Fibroblast of skin of scalp (primary cell): ENCODE measurements at places on chromosomes 7 and 10.
A peak's percentile ranks its signal among the peaks of the same experiment; 100 is the strongest.

DNA sequence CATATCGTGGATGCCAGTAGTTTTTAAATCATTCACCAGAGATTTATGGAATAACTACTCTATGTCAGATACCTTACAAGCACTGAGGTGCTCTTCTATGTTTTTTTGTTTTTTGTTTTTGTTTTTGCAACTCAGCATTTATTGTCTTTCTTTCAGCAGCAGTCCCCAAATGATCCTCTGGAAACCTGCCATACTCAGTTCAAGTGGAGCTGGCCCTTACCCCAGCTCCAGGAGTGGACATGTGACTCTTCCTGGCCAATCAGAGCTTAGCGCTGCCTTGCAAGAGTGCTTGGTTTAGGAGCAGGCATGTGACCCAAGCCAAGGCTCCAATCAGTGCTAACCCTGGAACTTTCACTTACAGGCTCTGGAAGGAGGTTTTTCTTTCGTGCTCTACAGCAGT lies 356.6 kb upstream of the ZMIZ1 start:
- no peak for DNase-seq

DNA sequence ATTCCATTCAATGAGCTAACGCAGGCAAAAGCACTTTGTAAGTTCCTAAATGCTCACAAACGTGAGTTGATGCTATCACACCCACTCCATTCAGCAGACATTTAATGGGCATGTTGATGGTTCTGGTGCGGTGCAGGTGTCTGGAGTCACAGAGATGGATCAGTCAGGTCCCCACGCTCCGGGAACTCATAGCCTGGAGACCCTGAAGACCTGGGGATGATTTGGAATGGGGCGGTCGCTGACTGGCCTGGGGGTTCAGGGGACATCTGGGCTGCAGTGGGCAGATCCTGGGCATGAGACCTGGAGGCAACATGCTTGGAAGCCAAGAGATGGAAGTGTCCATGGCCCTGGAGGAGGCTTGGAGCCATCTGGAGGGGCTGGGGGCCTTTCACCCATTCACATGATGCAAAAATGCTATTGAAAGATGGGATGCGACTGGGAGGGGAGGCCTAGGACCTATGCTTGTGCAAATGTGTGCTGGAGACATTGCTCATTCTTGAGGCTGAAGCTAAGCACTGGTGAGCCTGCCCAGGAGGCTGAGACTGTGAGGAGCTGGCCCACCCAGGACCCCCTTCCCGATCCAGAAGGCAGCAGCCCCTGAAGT lies 522.6 kb downstream of the GLRX3 start:
- DNase-seq: no peak

DNA sequence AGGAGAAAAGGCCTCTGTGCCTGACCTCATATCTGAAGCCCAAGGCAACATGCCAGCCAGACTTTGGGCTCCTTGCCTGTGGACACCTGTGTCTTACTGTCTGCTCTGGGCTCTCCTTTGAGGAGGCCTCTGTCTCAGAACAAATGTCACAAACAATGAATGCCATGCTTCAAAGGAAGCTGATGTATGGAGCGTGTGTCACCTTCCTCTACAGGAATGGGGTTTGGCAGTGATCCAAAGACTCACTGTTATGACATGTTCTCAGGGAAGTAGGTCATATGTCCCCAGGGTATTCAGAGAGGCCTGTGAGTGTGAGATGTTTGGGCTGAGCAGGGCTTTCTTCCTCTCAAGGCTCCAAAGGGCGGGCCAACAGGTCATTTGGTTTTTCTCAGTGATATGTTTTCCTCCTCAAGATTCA lies 38.4 kb downstream of the PTPRE start:
- DNase-seq: peak; percentile 22

DNA sequence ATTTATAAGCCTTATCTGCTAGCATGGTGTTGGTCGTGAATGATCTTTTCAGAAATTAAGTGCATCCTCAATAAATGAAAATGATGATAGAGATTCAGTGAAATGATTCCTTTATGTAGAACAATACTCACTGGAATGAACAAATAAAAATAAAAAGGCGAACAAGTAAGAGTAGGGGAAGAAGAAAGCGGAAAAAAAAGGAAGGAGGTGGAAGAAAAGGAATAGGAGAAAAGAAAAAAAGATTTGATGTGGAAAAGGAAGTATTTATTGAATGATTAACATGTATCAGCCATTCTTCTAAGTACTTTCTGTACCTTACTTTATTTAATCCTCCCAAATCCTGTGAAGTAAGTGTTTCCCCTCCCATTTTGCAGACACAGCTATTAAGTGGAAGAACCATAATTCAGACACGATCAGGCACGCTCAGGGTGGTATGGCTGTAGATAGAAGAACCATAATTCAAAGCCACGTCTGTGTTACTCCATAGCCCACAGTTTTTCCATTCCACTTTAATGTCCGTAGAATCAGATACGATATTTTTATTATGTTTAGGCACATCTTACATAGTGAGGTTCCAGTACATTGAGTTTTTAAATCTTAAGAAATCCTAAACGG lies 156.2 kb upstream of the LAMB4 start:
- no peak for DNase-seq

DNA sequence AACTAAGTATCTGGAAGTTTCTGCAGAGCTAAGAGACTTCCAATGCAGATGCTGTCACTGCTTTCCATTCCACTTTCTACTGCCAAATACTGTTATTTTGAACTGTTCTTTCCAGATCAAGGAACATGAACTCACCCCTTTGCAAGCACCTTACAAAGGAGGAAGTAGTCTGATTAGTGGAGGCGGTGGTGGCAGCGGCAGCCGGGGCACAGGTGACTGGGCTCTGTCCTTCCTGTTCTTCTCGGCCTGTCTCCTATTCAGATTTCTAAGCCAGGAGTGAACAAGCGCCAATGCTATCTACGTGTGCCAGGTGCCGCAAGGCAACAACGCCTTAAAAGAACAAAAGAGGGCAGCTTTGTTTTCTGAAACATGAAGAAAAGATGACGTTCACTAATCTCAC lies 44.9 kb downstream of the BEND7 start:
- no peak for DNase-seq

DNA sequence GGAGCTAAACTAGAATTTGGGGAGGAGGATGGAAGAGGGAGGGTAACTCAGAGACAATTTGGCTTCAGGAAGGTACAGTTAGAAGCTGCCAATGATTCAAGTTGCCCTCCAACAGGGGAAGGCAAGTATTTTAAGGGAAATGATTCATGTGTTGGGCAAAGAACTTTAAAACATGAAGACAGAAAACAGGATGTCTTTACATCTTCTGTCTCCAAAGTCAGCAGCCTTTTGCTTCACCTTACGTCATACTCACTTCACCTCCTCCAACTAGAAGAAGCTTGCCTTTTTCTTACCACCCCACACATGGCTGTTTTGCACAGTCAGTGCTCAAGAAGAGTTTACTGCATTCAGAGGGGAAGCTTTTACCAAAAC lies 36.1 kb downstream of the PPP1R3C start:
- peak; percentile 87 for DNase-seq

GRCh38 chr10:107059872-107060271 lies 104.6 kb downstream of the SORCS1 start:
- no peak for DNase-seq

GRCh38 chr7:140656548-140657515 lies 15.9 kb upstream of the ADCK2 start:
- DNase-seq: peak; percentile 64

- no peak for DNase-seq
These were observed 173.9 kb downstream of the GRID1 start for GRCh38 chr10:86192691-86193090.

- peak; percentile 79 for DNase-seq
These were observed 31.6 kb downstream of the TMEM120A start for GRCh38 chr7:75962607-75963380.

GRCh38 chr7:47734949-47735291 lies 153.0 kb upstream of the TNS3 start:
- no peak for DNase-seq

- peak; percentile 12 for DNase-seq
These were observed 2.1 kb downstream of the CPED1 start for GRCh38 chr7:120990468-120991118.

- no peak for DNase-seq
These were observed 17.5 kb downstream of the RASGEF1A start for GRCh38 chr10:43249151-43249961.

DNA sequence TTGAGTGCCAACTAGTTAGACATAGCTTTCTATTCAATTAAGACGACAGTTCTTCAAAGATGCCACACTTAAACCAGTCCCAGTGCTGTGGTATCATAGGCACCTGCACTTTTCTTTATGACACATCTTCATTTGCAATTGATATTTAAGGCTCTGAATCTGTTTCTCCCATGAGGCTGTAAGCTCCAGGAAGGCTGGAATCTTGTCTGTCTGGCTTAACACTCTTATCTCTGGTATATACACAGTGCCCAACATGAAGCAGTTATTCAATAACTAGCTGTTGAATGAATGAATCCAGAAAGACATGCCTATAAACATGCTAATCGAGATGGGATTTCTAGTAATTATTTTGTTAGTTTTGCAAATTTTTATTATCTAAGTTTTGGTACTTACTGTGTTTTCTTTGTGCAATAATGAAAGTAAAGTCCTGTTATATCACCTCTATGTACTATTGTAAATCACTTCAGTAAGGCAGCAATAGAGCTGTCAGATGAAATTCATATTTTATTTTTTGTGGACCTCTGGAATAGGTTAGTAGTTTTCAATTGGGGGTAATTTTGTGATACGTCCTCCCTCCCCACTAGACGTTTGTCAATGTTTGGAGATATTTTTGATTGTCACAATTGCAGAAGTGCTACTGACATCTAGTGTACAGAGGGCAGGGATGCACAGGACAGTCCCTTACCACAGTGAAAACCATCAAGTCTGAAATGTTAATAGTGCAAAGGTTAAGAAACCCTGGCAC lies 51.3 kb upstream of the STEAP4 start:
- peak; percentile 13 for DNase-seq
